ENCODE measurements at places on chromosomes 6 and 20.

- no peak for DNase-seq
Measured at GRCh38 chr6:147322299-147323162, 118.3 kb downstream of the STXBP5 start.

DNA sequence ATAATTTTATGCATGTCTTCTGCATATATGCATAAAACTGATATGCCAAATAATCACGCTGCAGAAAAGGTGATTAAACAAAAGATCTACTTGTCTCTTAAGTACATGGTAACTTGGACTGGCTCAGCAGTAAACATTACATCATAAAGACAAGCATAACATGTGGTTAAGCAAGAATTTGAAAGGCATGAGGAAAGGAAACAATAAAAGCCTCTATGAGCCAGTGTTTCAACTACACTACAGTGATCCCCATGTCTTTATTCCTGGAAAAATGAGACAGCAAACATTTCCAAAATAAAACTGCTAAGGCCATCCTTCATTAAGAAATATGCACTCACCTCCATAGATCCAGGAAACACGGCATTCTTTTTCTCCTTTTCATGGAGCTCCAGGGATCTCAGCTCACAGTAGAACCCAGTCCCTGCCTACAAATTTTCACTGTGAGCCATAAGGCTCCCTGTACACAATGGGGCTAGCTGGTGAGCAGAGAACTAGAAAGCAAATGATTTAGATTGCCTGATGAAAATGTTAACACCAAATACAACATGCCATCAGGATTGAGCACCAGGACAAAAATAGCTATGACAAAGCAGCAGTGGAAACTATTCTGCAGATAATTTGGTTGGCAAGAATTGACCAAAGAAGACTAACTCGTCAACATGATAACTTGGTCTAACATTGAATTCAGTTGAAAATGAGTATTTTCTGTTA, 156.1 kb downstream of the COL21A1 start:
- DNase-seq, result peak; percentile 4

DNA sequence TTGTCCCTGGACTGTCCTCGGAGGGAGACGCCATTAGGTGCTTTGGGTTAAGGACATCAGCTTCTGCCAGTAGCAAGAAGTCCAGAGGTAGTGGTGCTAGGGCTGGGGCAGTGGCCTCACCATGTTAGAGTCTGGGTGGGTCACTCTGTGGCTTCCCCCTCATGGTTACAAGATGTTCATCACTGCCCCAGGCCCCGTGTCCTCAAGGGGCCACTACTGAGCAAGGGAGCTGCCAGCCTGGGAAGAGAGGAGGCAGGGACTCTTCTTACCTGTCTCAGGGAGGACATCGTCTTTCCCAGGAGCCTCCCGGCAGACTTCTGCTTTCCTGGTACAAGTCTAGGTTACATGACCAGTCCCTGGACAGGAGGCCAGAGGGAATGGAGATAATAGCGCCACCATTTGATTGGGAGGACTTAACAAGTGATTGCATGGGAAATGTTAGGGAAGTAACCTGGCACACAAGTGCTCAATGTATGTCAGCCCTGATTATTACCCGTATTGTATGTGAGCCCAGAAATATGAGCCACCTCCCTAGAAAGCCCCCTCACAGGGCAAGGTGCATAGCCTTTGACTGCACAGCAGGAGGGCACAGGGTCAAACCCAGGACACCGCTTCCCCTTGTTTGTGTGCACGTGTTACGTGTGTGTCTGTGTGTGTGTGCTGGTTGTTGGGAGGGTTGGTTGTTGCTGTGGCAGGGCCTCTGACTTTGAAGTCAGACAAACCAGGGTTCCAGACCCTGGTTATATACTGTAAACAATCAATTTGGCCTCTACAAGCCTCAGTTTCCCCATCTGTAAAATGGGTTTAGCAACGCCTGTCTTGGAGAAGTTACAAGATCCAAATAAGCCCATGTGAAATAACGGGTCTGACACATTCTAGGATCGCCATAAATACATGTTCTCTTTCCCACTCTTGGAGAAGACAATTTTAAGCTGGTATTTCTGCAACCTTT, 30.0 kb downstream of the SIRPA start:
- no peak for DNase-seq

- DNase-seq, result peak; percentile 85
Measured at GRCh38 chr6:33744895-33745546, 1.7 kb downstream of the IP6K3 start.

GRCh38 chr6:85354761-85355618, 94.9 kb upstream of the NT5E start:
- DNase-seq, result peak; percentile 42

DNA sequence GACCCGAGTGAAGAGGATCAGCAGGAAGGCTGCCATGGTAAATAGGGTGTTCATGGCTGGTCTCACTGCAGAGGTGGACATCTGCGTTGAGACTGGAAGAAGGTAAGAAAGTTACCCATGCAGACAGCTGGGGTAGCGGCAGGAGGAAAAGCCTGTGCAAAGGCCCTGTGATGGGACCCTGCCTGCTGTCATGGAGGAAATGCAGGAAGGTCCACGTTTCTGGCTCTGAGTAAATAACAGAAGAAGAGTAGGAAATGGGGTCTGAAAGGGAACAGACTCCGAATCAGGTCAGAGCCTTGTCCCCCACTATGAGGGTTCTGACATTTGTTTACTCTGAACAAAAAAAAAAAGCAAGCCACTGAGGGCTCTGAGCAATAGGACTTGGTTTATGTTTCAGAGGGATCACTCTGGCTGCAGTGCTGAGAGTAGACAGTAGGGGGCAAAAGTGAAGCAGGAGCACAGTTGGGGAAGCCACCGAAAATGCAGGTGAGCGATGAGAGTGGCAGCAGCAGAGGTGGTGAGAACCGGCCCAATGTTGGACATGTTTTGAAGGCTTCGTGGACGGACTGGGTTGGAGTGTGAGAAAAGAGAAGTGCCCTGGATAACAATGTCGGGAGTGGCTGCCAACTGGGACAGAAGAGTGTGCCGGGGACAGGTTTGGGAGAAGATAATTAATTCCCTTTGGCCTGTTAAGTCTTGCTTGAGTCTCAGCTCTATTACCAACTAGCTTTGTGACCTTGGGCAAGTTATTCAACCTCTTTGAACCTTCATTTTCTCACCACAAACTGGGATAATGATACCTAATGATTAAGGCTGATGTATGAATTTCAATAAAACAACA, 57.9 kb upstream of the MAP7 start:
- DNase-seq, result peak; percentile 66

DNA sequence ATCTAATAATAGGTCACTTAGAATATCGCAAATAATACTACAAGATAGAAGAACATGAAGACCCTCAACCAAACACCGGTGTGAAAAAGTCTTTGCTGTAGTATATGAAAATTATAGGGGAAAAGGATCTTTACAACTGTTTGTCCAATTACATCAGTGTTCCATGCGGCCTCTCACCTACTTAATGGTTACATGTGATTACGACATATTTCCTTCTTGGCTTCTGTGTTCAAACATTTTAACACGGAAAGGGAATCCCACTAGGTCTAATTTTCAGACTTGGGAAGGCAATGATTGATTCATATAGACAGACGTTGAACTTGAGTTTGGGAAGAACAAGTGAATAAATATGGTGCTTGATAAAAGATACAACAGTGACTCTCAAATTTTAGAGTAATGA, 273.4 kb downstream of the KIF16B start:
- no peak for DNase-seq

DNA sequence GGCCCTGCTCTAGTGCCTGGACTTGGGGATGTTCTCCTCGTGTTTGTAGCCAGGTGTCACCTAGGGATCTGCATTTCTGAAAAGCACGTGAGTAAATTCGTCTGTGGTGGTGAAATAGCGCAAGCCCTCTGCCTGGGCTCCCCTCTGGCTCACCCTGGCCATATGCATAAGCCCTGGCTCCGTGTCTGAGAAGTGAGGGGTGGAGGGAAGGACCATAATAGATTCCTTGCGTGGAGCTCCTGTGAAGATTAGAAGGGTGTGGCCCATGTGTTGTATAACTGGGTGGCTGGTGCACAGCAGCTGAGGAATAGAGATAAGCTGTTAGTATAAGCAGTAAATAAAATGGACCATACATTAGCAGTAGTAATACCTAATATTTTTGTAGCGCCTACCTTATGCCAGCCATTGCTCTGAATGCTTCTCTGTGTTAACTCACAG, 4.8 kb downstream of the BCAS1 start:
- DNase-seq, result no peak

DNA sequence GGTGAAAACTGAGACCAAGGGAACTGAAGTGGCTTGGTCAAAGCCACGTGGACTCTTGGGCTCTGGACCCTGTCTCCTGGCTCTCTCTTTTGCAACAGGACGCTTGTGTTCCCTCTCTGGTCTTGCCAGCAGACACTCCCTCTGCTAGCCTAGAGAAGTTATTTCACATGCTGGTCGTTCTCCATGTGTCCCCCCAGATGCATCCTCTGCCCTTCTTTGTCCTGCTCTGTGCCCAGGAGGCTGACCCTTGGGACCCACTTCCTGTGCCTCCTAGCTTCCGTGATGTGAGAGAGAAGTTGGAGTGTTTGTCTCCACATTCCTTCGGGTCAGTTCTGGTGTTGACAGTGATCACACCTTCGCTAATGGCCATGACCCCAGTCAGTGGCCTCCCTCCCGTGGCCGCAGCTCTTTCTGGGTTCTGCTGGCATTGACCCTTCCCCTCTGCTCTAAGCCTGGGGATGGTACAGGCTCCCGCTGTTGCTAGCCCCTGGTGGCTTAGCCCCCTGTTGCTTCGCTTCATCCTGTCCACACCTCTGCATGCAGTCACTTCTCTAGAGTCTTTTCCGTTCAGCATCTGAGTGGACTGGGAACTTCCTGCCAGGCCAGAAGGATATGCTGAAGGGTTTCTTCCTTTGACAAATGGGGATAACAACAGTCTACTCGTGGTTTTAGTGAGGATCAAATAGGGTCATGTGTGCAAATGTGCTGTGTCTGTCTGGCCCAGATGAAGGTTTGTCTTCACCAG, 70.1 kb upstream of the BMP2 start:
- no peak for DNase-seq

DNA sequence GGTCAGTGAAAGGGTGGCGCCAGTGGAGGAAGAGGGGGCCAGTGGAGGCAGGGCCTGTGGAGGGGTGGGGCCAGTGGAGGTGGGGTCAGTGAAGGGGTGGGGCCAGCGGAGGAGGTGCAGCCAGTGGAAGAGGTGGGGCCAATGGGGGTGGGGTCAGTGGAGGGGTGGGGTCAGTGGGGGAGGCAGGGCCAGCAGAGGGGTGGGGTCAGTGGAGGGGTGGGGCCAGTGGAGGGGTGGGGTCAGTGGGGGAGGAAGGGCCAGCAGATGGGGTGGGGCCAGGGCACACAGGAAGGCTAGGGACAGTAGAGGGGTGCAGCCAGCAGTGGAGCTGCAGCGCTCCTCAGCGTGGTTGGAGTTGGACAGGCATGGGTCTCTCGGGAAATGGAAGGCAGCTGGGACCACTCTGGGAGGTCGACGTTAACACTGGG, 18.7 kb downstream of the ADRM1 start:
- peak; percentile 23 for DNase-seq

DNA sequence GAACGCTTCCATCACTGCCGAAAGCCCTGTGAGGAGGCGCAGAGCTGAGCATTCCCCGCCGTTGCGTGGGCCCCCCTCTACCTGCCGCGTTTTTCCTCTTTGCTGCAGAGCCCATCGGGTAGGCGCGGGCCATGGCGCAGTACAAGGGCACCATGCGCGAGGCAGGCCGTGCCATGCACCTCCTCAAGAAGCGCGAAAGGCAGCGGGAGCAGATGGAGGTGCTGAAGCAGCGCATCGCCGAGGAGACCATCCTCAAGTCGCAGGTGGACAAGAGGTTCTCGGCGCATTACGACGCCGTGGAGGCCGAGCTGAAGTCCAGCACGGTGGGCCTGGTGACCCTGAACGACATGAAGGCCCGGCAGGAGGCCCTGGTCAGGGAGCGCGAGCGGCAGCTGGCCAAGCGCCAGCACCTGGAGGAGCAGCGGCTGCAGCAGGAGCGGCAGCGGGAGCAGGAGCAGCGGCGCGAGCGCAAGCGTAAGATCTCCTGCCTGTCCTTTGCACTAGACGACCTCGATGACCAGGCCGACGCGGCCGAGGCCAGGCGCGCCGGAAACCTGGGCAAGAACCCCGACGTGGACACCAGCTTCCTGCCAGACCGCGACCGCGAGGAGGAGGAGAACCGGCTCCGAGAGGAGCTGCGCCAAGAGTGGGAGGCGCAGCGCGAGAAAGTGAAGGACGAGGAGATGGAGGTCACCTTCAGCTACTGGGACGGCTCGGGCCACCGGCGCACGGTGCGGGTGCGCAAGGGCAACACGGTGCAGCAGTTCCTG, 693 bp downstream of the FAM50B start:
- no peak for DNase-seq

- no peak for DNase-seq
Measured at GRCh38 chr6:28867086-28867409, 56.7 kb downstream of the TRIM27 start.

DNA sequence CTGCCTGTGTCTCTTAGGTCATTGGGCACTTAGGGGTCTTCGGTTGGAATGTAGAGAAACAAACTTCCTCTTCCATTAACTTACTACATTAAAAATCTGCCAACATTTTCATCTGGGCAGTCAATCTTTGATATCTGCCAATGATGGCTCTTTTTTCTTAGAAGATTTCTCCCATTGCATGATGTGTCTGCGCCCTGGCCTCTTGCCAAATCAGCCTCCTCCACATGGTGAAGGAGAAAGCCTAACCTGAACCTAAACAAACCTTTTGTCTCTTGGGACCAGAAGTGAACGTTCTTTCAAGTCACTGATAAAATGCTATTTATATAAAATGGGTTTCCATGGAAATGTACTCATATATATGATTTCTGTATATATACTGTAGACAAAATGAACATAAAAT, 998.9 kb upstream of the GJE1 start:
- DNase-seq, result no peak

GRCh38 chr6:104705916-104706442, 153.7 kb downstream of the HACE1 start:
- no peak for DNase-seq

DNA sequence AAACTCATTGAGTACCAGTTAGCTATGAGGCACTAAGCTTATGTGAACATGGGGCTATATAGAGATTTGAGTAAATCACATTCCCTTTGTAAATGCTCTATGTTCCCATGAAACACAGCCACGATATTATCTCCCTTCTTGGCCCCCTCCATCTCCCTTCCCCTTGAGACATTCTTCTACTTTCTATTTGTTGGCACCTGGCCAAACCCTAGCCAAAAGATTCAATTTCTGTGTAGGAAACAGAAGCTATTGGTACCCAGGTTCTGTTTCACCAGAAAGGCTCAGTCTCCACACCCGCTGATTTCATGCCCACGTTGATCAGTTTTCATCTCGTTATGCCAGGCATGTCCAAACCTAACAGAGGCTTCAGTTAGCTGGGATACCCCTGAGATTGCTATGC, 145.5 kb upstream of the LAMP5 start:
- no peak for DNase-seq

GRCh38 chr6:21402368-21402767, 191.2 kb upstream of the SOX4 start:
- no peak for DNase-seq

Data from NCI-H345 (cell line).